ENCODE measurements at places on chromosomes 6 and 20.

DNA sequence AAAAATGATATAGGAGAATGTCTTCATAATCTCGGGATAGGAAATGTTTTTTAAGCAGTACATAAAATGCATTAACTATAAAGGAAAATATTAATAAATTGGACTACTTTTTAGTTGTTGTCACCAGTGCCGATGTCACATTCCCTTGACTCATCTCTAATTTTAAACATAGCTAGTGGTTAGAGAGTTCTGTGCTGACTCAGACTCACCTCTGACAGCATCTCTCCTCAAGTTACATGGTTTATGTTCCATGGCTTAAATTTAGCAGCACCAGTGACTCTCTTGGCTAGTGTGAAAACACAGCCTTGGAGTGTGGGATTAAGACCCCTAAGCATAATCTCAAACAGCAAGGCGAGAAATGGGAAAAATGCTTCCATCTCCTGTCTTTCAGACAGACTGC is 311.8 kb upstream of the MMS22L start:
- DNase-seq, result no peak

DNA sequence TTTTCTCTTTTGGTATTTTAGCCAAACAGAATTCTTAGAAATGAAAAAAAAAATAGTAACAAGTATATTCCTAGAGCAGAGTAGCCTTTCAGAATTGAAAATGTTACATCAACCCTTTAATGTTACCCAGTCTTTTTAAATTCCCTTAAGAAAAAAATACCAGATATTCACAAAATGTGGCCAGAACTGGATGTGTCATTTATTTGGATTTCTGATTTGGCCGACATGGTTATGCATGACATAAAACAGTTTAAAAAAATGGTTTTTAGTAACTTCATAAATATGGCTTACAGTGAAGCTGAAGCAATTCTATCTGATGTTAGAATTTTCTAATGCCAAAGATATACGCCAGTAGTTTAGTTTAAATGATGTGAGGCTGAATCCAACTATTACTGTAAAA is 112.0 kb downstream of the ATXN1 start:
- DNase-seq, result no peak

GRCh38 chr6:56593801-56594318 is 48.8 kb downstream of the DST start:
- no peak for DNase-seq

GRCh38 chr20:46083101-46083500 is 6.7 kb downstream of the NCOA5 start:
- no peak for DNase-seq

DNA sequence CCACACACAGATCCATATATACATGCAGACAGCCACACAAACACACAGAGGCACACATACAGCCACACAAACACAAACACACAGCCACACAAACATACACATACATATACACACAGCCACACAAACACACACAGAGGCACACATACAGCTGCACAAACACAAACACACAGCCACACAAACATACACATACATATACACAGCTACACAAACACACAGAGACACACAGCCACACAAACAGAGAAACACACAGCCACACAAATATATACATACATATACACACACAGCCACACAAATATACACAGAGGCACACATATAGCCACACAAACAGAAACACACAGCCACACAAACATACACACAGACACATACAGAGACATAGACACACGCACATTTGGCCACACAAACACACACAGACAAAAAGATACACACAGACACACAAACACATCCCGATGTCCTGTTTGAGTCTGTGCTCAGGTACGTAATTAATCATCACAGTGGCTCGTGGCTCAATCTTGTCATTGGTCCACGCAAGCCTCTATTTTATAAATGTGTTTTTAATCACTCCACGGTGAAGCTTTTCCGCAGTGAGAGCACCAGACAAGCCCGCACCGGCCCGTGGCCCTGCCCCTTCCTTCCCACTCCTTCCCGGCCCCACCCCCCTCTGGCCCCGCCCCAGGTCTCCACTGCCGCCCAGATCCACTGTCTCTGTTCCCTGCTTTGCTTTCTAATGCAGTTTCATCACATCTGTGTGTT is 135.3 kb downstream of the CDH4 start:
- DNase-seq, result peak; percentile 65

DNA sequence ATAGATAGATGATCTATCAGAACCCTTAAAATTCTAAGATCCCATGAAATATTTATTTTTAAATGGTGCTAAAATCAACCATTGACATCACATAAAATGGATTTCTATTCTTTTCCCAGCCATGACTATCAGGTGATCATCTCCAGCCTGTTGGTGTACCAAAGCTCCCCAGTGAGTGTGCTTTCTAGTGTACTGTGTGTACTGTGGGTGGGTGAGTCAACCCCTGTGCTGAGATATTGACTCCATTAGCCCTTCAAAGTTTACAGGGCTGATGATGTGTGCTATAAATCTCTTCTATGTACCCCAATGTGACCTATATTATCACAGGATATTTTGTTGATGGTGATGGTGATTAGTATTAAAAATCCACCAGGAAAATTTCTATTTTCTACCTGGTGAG is 344.6 kb downstream of the MMUT start:
- no peak for DNase-seq

- peak; percentile 56 for DNase-seq
Observed at GRCh38 chr6:7389162-7389450, 436 bp downstream of the CAGE1 start.

GRCh38 chr6:90076511-90077415 is 182.5 kb downstream of the GJA10 start:
- no peak for DNase-seq

- DNase-seq, result no peak
Observed at GRCh38 chr6:118135371-118135770, 228.3 kb downstream of the SLC35F1 start.

GRCh38 chr20:21681234-21681921 is 24.1 kb upstream of the PAX1 start:
- DNase-seq, result no peak

- DNase-seq, result no peak
Observed at GRCh38 chr20:32510120-32510600, 75.0 kb downstream of the NOL4L start.

DNA sequence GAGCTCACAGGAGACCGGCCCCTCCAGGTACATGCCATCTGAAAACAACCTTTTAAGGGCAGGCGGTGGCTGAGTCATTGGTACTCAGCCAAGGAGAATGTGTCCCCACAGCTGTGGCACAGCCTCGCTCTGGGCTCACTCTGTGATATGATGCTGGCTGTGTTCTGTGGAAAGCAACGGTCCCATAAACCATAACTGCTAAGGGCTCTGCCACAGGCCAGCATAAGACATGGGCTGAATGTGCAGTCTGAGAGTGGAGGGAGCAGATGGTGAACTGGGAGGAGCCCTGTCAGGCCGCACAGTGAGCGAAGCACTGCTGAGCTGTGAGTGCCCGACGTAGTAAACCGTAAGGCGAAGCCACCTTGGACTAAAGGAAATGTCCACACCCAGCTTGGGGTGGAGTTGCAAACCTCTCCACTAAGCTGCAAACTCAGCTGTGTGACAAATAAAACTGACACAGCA is 375.8 kb downstream of the THBS2 start:
- DNase-seq, result no peak

- DNase-seq, result no peak
Observed at GRCh38 chr6:115540077-115540869, 520.4 kb downstream of the FRK start.

DNA sequence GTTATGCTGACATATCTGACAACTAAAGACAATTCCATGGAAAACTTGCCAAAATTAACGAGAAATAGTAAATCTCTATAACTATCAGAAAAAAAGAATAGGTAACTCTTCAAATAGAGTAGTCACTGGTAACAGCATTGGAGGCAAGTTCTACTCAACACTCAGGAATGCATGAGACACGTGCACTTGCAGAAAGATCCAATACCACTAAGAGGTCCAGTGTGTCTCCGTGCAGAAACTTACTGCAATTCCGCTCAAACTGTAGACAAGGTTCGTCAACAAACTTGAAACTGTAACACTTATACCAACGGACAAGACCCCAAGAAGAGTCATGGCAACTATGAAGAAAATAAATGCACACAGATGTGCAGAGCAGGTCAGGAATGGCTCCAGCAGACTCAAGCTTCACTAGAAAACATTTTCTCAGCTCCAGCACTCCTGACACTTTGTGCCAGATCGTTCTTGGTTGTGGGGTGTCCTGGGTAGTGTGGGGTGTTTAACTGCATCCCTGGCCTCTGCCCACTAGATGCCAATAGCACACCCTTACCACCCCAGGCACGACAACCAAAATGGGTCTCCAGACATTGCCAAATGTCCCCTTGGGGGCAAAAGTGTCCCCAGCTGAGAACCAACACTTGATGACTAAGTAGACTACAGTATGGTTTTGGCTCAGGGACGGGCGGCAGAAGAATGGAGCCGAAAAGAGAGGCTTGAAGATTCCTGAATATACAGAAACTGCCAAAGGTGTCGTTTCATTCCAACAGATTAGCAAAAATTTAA is 134.8 kb downstream of the DTNBP1 start:
- no peak for DNase-seq

DNA sequence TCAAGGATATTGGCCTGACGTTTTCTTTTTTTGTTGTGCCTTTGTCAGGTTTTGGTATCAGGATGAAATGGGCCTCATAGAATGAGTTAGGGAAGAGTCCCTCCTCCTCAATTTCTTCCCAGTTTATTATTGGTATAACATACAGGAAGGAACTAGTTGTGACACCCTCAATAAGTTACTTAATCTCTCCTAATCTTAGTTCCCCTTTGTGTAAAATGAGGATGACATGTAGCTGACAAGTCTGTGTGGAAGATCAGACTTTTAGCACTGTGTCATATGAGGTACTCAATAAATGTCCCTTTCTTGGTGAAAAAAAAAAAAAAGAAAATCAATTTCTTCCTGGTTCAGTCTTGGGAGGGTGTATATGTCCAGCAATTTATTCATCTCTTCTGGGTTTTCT is 155.8 kb downstream of the PDE7B start:
- no peak for DNase-seq

GRCh38 chr6:111989743-111990142 is 64.2 kb upstream of the CCN6 start:
- no peak for DNase-seq

- DNase-seq, result no peak
Observed at GRCh38 chr20:51667002-51667408, 101.2 kb downstream of the ATP9A start.

DNA sequence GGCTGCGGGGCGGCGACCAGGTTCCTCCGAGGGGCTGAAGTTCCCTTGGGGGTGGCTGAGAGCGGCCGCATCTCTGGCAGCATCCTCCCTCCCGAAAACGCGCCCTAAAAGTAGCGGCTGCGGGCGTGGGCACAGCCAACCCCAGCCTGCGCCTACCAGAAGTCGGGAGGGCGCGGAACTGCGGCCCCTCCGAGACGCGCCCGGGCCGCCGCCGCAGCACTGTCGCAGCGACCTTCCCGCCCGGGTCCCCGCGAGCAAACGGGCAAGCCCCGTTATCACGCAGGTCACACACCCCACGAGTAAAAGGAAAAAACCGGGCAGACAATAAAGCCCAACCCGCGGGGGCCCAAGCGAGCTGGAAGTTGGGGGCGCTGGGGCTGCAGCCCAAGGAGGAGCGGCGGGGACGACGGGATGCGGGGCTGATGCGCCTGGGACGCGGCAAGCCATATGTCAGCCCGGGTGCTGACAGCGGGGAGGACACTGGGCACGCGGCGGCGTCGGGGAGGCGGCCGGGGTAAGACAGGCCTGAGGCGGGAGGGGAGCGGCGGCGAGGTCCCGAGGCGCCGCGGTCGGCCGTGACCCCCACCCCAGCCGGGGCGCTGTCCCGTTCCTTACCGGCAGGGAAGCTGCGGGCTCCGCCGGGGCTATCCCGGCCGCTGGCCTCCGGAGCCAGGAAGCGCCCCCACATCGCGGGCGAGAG is 659 bp downstream of the CEP85L start:
- peak; percentile 50 for DNase-seq

DNA sequence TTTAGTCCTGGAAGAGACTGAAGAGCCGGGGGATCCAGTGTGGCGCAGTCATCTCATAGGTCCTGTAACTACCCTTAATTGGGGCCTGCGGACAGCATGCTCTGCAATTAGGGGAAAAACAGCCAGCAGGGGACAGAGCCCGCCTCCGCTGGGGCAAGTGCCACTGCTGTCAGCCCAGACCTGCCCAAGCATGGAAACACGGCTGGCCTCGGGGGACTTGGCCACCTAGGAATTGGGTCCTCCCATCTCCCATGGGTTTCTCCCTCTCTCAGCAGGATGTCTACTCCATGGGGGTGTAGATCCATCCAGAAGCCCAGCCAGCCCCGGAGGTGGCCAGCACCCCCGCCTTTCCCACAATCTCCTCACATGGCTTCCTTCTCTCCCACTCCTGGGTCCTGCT is 3.6 kb downstream of the GHRH start:
- no peak for DNase-seq

- DNase-seq, result no peak
Observed at GRCh38 chr6:86686496-86686895, 250.8 kb upstream of the HTR1E start.

DNA sequence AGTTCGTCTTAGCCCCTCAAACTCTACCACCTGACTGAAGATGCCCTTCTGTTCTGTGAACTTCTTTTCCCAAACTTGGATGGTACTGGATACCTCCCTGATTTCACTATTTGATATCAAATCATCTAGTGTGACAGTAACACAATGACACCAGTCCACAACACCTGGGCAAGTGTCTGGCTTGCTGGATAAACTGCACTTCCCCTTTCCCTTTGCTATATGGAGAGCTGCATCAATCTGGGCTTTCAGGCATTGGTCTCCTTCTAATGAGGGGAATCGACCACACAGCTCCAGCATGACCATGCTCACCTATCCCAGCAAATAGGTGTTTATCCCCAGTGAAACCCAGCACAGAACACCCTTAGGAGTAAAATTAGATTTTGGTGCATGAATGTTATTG is 3.1 kb downstream of the F13A1 start:
- DNase-seq, result no peak

- DNase-seq, result no peak
Observed at GRCh38 chr20:61929971-61930666, 135.6 kb downstream of the TAF4 start.

GRCh38 chr20:40197691-40198090 is 491.3 kb downstream of the MAFB start:
- DNase-seq, result no peak

DNA sequence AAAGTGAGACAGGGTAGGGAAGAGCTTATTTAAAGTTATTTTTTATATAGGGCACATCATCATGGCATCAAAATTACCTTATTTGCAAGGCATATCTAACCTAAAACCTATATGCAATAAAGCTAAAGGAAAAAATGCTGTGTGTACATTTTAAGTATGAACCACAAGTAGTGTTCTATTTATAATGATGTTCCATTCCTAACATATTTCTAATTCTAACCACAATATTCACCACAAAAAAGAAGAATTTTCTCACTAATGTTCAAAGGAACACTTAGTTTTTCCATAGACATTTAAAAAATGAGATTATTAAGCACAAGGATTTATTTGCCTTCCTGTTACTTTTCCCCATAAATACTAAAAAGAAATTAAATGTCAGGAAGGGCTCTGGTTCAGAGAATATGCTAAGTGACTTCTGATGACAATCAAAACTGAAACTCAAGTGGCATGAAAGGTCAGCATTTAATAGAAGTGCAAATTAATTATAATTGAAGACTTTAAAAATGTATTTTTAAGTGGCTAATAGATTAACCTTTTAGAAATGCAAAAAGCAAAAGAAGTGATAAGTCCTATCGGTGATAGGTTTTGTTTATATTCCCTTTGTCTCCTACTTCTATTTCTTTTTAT is 25.1 kb downstream of the GPR63 start:
- DNase-seq, result no peak

- DNase-seq, result no peak
Observed at GRCh38 chr20:37351689-37352607, 6.0 kb downstream of the SRC start.
